ENCODE measurements at places on chromosomes 4 and X.

DNA sequence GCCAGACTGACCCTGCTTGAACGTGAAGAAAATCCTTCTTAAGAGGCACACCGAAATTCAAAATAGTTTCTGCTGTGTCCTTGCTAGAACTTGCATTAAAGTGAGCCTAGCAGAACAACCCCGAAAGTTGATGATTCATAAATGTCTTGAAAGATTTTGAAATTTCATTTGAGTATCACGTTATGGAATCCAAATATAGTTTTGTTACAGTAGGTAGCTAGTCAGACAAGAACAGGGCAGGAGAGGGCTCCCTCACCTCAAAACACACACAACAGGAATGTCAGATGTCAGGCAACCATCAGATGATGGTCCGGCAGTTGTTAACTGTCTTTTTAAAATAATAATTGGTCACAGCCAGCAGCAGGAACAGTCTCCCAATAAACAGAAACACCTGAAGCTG, 259.6 kb upstream of the GNPDA2 start:
- DNase-seq, result no peak

DNA sequence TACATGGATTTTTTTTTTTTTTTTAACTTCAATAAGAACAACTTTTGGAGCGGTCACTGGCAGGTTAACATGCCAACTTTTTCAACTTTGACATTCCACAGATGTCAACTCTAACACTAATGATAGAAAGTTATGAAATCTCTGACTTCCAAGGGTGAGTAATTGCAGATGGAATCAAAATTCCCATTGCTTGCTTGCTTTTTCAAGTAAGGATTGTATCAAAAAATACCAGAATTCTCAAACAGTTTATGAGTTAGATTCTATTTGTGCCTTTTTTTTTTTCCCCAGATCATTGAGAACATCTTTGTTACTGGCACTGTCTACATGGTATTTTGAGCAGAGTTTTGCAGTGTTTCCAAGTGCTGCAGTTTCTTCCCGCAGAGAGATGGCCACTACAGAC, 50.3 kb upstream of the OTUD4 start:
- DNase-seq, result peak; percentile 74

DNA sequence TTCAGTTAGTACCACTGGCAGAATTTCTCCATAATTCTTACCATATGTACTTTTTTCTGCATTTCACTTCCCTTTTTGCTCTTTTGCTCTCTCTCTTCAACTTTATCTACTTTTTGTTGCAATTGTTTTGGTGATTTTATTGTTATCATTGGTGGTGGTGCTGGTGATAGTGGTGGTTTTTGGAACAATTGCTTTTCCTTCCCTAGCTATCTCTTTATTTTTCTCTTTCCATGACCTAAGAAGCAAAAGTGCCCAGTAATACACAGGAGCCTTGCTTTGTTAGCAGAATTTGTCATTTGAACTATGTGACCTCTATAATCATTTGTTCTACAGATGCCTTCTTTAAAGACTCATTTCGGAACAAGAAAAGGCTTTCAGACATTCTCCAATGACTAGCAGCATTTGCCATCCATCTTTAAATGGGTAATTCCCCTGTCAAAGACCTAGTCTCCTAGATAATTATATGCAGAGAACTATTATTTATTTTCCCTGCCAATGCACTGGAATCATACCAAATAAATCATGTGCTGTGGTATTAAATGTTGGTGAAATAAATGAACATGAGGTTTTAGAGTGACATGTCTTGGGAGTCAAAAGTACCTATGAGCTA, 154.5 kb downstream of the GASK1B start:
- DNase-seq, result peak; percentile 49

GRCh38 chr4:20735931-20736330, 35.7 kb downstream of the PACRGL start:
- no peak for DNase-seq

- DNase-seq, result peak; percentile 41
Observed at GRCh38 chr4:25343671-25344070, 31.1 kb downstream of the ZCCHC4 start.
